ENCODE measurements at places on chromosomes 11 and 22.

- DNase-seq = peak; percentile 60
These were observed 583 bp downstream of the TAF1D start for GRCh38 chr11:93740730-93741093.

GRCh38 chr11:931385-931784, 5.7 kb downstream of the AP2A2 start:
- no peak for DNase-seq

DNA sequence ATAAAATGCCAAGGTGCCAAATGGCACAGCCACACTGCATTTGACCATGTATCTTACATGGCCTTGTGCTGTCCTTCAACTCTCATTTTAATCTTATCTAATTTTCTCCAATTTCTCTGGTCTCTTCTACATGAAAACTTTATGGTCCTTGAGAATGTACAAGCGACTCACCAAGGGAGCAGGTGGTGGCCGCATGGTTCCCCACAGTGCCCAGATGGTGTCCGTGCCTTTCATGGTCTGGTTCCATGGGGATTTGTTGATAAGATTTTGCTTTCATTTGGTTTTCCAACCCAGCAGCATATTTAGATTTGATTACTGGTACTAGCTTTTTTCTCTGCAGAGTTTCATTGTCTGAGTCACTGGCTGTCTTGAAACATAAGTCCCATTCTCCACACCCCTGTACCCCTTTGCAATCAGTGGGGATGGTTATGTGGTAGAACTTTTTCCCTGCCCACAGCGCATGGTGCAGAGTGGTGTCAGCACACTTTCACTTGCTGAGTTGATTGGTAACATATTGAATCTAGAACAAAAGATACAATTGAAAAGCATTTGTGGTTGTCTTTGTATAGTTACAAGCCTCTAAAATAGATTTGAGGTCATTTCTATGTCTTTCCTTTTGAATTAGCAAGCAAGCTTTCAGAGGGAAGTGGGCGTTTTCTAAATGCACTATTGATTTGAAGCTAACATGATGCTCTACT, 24.1 kb downstream of the ZNRF3 start:
- DNase-seq = no peak

GRCh38 chr11:77187111-77187750, 59.2 kb downstream of the MYO7A start:
- no peak for DNase-seq

- no peak for DNase-seq
These were observed 389 bp downstream of the MICALL1 start for GRCh38 chr22:37906364-37907008.

DNA sequence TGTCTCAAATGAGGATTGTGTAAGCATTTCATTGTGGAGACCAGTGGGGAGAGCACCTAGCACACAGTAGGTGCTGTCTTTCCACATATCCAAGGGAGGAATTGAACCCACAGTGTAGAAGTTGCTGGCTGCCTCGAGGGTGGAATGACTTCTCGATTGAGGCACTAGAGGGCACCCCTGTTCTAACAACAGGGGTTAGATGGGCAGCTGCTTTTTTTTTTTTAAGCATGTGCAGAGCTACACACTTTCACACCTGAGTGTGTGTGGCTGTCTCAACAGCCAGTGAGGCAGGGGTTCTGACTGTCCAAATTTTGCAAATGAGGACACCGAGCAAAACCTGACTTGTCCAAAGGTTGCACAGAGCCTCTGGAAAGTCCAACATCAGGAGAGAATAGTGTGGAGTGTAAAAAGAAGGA, 118.2 kb upstream of the CRYBB3 start:
- no peak for DNase-seq

DNA sequence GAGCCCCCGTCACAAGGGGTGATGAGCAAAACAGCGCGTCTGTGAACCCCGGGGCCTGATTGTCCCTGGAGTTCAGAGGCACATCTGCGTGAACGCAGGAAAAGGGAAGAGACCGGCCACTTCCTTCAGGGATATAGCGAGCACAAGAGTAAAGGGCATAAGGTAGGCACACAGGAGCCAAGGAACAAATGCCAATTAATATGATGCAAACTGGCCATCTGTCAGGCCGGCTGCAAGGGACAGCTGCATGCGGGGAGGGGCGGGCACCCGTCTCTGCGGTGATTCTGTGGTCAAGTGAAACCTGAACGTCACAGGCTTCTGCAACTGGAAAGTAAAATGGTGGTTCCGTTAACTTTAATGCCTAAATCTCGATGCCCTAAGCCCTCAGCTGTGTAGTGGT, 64.7 kb downstream of the TRIM29 start:
- no peak for DNase-seq

DNA sequence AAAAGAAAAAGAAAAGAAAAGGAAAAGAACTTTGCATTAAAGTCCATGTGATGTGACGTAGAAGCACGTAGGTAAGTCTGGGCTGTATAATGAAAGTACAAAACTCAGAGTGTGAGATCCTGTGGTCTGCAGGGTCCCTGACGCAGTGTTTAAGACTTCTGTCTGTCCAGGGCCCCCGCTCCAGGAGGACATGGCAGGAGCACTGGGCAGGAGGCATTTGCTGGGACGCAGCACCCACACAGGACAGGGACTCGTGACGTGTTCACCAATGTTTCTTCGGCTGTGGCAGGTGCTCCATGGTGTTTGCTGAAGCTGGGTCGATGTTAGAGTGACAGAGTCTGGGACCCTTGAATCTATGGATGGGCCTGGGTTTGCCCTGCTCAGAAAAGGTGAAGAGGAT, 348.1 kb downstream of the BRD1 start:
- DNase-seq = no peak

- peak; percentile 25 for DNase-seq
These were observed 26.9 kb downstream of the PPFIA1 start for GRCh38 chr11:70297341-70297740.

DNA sequence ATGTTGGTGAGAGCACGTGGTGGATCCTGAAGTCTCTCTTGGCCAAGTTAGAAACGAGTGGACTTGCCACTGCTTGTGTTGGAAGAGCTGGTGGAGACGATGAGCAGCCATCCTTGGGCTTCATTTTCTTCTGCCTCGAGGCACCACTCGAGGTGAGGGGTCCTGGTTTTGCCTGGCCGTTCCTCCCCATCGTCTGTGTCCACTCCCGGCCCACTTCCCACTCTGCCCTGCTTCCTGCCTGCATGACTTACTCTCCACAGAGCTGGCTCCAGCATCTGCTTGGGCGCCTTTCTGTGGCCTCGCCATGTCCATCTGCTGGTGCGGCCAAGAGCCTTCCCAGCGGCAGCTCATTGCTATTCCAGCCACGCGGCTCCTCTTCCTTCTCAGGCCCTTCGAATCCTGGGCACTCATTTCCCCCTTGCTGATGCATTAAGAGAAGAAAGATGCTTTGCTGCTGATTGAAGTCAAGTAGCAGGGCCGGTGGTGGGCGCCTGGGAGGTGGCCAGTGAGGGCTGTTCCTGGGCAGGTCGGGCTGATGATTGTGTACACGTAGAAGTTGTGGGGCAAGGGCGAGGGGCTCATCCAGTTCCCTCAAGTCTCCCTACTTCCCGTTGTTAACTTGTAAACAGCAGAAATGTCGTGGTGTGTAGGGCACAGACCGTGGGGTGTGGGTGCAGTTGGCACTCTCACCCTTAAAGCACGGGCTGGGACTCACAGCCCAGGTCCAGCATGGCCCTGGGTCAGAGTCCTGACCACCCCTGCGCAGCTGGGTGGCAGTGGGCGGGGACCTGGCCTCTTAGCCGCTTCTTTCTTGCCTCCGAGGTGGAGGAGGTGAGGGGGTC, 292.0 kb downstream of the TBC1D22A start:
- DNase-seq = no peak

DNA sequence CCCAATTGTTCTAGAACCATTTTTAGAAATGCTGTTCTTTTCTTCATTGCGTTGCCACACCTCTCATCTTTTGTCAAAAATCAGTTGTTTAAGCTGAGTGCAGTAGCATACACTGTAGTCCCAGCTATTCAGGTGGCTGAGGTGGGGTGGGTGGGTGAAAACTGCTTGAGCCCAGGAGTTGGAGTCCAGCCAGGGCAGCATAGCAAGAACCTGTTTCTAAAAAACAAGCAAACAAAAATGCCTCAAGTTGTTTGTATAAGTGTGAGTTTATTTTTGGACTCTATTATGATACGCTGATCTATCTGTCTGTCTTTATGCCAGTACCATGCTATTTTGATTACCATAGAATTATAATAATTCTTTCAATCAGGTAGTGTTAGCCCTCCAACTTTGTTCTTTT, 62.5 kb upstream of the RRM1 start:
- DNase-seq = no peak

- DNase-seq = no peak
These were observed 1.2 kb downstream of the LIF start for GRCh38 chr22:30245181-30245984.

DNA sequence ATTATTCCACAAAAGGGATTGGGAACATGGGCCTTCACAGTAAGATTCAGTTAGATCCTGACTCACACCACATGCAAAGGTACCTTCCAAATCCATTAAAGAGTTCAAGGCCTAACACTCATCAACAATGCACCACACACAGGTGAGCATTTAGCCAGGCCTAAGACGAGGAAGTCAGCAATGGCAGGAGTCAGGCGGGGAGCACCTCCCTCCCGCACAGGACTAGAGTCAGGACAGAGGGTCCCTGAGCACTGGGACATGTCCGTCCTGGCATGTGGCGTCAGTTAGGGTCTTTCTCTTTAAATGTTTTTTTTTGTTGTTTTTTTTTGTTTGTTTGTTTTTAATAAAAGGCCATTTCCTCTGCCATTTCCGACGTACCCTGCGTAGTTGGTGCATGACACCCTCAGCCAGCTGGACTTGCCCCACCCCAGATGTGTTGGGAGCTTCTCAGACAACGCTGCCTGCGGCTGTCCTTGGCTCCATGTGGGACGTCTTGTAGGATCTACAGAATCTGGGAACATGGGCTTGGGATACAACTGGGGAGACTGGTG, 1458.6 kb downstream of the BRD1 start:
- DNase-seq = no peak

- DNase-seq = no peak
These were observed 35.0 kb downstream of the SLCO2B1 start for GRCh38 chr11:75185866-75186265.

DNA sequence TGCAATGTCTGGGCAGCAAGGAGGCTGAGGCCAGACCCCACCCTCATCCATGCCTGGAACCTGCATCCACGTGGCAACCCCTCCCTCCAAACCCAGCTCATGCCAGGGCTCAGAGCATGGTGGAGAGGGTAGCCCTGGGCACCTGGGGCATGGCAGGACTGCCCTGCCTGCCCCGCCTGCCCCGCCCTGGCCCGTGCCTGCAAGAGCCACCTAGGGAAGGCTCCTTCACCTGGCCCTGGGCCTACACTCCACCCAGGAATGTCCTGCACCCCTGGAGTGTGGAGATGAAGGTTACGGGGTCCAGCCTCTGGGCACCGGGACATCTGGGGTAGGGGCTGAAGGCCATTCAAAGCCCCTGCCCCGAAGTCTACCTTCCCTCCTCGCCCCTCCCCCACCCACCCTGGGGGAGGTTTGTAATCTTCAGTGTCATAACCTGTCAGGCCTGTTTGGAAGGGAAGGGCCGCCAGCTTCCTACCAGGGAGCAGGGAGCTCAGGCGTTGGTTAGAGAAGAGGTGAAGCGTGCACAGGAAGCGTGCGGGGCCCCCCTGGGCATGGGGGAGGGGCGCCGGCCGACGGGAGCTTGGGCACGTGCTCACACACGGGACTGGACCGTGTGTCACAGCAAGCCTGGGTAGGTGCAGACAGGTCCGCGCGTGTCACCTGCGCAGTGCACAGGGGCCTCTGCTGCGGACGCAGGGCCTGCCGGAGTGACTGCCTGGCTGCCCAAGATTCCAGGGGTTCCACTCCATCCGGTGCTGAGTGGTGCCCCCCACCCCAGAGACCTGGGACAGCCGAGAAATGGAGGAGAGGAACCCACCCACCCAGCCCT, 30.7 kb upstream of the TH start:
- DNase-seq = no peak

DNA sequence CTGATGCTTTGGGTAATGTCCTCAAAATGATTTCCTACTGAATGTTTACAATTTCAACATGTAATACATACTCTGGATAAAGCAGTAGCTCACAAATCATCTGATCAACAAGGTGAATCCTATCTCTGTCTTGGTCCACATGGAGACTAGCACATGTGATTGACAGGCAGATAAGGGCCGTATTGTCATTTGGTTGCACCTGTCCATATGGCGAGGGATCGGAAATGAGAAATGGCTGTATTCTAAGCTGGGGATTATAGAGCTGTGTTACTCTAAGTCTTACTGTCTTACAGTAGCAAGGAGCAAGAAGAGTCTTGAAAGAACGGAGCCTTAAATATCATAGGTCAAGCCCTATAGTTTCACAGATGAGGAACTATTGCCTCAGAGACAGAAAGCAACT, 55.7 kb downstream of the APIP start:
- DNase-seq = no peak

GRCh38 chr22:35491908-35492380, 48.7 kb upstream of the RASD2 start:
- DNase-seq = no peak

DNA sequence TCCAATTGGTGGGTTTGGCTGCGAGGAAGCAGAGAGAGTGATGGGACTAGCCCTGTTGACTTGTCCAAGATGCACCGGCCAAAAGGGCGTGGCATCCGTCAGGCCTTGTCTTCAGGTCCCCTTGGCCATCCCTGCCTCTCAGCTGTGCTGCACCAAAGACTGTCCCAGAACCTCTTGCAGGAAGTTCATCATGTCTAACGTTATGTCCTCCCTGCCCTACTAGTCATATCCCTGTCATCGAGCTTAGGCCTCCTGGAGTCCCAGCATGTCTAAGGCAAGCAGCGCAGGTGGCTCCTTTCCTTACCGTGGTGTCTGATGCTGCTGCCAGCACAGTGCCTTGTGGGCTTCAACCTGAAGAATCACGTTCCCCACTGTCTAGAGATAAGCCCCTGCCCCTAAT, 51.2 kb downstream of the NECTIN1 start:
- no peak for DNase-seq

DNA sequence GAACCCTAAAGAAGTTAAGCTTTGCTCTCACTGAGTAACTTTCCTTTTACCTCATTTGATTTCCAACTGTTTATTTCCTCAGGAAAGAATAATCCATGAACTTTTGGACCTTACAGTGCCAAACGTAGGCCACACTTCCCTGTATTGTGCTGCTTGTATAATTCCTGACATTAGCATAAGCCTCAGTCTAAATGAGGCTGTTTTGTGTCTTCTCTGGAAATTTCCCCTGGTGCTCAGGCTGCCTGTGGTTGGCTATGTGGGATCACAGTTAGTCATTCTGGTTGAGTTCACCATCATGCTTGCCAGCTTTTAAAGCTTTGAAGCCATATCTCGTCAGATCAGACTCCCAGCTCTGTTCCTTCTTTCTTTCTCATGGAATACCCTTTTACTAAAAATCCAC, 107.0 kb downstream of the FAM76B start:
- DNase-seq = peak; percentile 26

- DNase-seq = no peak
These were observed 2.8 kb downstream of the WT1 start for GRCh38 chr11:32432565-32432964.

DNA sequence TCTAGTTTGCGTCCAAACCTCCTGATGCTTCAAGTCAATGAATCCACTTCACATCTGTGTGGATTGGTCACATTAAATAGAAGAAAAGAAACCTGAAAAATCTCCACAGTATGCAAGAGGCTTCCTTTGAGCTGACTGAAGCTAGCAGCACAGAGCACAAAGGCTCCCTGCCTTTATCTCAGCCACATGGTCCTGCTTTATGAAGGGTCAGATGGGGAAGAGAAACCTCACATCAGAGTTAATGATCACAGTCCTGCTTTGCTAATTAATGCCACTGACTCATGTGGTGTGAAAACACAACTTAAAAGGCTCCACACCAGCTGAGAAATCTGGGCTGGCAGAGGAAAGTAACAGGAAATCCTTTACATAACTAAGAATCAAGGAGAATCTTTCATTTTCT, 1291.0 kb downstream of the LRRC4C start:
- DNase-seq = no peak

Data from fibroblast of skin of right quadriceps (primary cell).